ENCODE measurements at places on chromosomes 11 and 22. TPM values are rescaled to one million over a fixed set of nuclear protein-coding genes. Genes with fewer than 3 reads are reported as not detected.

DNA sequence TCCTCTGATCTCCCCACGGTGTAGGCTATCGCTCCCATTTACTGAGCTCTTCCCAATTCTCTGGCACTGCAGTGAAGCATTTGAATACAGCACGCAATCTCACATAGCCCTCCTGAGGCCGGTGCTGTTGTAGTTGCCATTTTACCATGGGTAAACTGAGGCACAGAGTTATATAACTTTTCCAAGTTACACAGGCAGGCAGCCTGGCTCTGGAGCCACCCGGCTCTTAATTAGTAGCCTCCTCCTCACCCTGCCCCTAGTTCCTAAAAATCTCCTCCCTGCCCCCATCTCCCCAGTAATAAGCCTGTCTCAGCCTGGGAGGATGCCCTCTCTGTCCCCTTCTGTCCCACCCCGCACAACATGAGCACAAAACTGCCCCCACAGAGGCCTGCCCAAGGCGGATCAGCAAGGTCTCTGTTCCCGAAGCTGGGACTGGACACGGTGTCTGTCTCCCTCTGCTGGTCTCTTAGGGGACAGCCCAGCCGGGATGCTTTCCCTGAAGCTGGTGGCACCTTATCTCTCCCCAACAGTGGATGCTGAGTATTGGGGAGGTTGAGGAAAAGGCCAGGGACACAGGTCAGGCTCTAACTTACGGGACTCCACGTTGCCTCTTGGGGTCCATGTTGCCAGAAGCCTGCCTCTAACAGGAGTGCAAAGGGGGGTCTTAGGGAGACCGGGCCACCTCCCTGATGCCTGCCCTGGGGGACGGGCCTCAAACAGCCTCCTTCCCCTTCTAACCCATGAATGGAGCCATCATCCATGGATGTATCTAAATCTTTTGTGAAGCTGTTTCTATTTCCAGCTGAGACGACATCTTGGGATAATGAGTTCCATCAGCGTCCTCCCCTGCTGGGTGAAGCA lies 9.1 kb upstream of the CLCF1 start:
- peak; percentile 68 for DNase-seq

GRCh38 chr22:40567626-40568328 lies 68.7 kb downstream of the MRTFA start:
- DNase-seq: no peak

DNA sequence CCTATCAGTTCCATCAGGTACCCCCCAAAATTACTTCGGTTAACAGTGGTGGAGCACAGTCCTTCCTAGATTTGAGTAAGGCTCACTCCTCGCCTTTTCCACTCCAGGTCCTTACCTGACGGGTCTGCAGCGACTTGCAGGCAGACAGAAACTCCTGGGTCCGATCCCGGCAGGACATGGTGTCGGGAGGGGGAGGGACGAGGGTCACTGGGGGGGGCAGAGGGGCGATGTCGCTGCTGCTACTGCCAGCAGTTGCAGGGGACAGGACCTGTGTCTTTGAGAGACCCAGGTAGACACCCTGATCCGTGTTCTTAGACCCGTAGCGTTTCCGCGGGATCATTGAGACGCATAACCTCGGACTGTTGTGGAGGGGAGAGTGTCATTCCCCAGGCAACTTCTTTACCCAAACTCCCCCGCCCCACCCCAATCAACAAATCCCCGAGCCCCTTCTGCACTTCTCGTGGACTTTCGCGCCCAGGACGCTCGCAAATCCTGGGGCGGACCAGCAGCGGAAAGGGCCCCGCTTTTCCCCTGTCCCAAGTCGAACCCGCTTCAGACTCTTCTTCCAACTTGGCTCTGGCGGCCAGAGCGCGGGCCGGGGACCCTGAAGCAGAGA lies 839 bp downstream of the STX5 start:
- DNase-seq: no peak

The OR51I1 gene
- not detected for polyA plus RNA-seq

Measured in pancreas (tissue), 10 donors.